ENCODE measurements at places on chromosomes 1 and 21. TPM values are rescaled to one million over a fixed set of nuclear protein-coding genes. Genes with fewer than 3 reads are reported as not detected.

Gene KCNK1
- 1.4 TPM for total RNA-seq

Gene SMIM11
- 15.3 TPM for total RNA-seq

Gene SLC6A9
- 16.0 TPM for total RNA-seq

Gene FALEC
- total RNA-seq: not detected

Gene PTGER3
- total RNA-seq: 0.51 TPM

Gene CD1B
- not detected for total RNA-seq

Gene UBE2Q1
- total RNA-seq: 46.5 TPM

Gene CADM3
- total RNA-seq: 30.1 TPM

Gene MYCL
- total RNA-seq: not detected
